ENCODE measurements at places on chromosomes 5 and 9.
A peak's percentile ranks its signal among the peaks of the same experiment; 100 is the strongest.

DNA sequence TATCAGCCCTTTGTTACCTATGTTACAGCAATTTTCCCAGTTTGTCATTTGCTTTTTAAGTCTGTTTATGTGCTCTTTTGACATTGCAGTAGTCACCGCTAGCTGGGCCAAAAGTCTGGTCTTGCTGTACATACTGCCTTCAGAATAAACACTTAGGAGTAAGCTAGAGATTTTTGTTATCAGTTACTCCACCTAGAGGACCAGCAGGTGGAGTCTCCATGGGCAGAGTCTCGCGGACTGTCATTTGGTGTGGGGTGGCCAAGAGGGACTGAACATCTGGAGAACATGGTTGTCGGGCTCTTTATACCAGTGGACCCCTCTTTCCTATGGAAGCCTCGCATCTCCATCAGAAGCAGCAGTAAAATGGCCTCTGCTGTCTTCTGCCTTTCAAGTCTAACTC is 10.8 kb upstream of the MGAT1 start:
- DNase-seq: no peak

- DNase-seq: no peak
These were observed 624.1 kb downstream of the ISL1 start for GRCh38 chr5:52007230-52007858.

- DNase-seq: no peak
These were observed 7.8 kb upstream of the CCDC192 start for GRCh38 chr5:127695346-127695745.

- DNase-seq: no peak
These were observed 14.2 kb downstream of the SLIT3 start for GRCh38 chr5:169286572-169287300.

- no peak for DNase-seq
These were observed 1.8 kb downstream of the MVB12B start for GRCh38 chr9:126328407-126328806.

DNA sequence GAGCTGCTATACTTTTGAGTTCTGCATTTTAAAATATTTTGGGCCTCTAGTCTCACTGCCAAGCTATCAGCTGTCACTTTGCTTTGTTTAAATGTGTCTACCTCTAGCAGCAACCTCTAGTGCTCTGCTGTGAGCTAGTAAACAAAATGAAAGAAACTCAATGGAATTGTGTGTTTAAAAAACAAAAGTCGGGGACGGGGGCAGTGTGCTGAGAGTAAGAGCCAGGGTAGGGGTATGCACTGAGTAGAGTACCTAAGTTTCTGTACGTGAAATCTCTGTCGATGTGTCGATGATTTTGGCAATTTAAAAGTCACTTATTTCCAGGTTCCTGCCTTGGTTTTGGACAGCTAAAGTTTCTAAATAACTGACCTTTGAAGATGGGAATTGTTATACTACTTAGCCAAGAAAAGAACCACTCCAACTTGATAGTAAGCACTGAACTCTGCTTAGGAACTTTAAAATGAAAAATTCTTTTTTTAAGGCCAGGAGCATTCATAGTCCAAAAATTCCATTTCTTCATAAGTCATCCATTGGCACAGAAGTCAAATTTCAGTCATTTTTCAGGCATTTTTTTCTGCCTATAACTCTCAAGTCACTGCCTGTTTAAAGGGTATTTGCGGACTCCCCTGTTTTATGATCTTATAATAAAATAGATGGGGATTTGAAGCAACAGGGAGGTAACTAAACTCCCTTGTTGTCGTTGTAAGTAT is 111.5 kb downstream of the SAXO1 start:
- DNase-seq: no peak

- no peak for DNase-seq
These were observed 135.4 kb upstream of the PRSS3 start for GRCh38 chr9:33659921-33660320.

GRCh38 chr5:71872311-71872864 is 153.3 kb downstream of the CARTPT start:
- no peak for DNase-seq

- DNase-seq: no peak
These were observed 705.6 kb downstream of the SEMA5A start for GRCh38 chr5:8840237-8840636.

DNA sequence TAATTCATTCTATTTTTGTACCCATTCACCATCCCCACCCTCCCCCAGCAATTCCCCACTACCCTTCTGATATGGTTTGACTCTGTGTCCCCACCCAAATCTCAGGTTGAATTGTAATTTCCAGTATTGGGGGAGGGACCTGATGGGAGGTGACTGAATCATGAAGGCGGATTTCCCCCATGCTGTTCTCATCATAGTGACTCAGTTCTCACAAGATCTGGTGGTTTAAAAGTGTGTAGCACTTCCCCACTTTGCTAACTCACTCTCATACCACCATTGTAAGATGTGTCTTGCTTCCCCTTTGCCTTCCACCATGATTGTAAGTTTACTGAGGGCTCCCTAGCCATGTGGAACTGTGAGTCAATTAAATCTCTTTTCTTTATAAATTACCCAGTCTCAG is 25.9 kb upstream of the TESK1 start:
- DNase-seq: no peak

- no peak for DNase-seq
These were observed 213.6 kb downstream of the PAX5 start for GRCh38 chr9:36820392-36820861.

GRCh38 chr9:38083858-38084555 is 15.0 kb upstream of the SHB start:
- no peak for DNase-seq

GRCh38 chr9:108963459-108964143 is 29.4 kb downstream of the ABITRAM start:
- no peak for DNase-seq

DNA sequence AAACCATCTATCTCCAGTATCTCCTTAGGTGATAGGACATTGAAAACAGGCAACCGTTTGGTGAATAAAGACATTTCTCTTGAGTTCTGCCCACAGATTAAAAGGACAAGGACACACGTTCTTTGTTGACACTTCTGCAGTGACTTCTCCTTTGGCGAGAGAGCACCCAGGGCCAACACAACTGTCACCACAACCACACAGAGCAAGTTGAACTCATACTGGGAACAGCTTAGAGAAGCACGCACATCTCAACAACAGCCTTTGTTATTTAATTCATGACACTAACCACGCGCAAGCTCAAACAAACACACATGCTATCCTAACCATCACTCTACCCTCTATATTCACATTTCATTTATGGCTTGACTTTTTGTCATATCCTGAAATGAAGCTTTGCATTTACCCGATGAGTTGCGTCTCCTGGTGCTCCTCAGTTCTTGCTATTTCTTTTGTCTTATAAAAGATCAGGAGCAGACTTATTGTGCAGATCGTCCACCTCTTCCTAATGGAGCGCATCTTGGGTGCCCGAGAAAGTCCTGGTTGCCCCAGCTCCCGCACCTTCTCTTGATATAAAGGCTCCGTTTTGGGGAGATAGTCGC is 543 bp downstream of the ST8SIA4 start:
- no peak for DNase-seq

- peak; percentile 47 for DNase-seq
These were observed 17.7 kb downstream of the CAVIN4 start for GRCh38 chr9:100595391-100596199.

- no peak for DNase-seq
These were observed 6.2 kb downstream of the DMRT3 start for GRCh38 chr9:982394-983230.

- DNase-seq: no peak
These were observed 212.2 kb downstream of the MTRR start for GRCh38 chr5:8081179-8081578.

GRCh38 chr5:167870055-167870454 is 421.4 kb upstream of the WWC1 start:
- DNase-seq: no peak

GRCh38 chr5:40441733-40442132 is 238.0 kb upstream of the PTGER4 start:
- DNase-seq: no peak

DNA sequence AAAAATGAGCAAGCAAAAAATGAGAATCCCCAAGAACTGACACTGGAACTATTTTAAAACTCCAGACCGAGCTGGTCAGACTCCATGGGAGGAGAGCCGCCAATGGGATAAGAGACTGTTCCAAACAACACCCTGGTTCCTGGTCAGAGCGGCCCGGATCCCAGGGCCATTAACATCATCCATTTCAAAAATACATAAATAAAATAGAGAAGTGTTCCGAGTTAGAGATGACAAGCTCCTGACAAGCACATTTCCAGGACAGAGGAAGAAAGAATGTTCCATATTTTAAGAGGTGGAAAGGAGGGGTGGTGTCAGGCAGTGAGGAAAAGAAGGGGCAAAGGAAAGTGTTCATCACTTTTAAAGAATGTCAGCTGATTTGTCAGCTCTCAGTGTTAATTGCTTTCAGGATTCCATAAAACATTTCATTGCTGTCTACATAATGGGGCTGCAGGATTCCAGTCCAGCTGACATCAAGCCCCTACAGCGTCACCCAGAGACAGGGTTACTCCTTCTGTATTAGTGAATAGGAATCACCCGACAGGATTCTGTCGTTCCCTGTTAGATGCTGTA is 202.5 kb upstream of the TRIM32 start:
- no peak for DNase-seq

DNA sequence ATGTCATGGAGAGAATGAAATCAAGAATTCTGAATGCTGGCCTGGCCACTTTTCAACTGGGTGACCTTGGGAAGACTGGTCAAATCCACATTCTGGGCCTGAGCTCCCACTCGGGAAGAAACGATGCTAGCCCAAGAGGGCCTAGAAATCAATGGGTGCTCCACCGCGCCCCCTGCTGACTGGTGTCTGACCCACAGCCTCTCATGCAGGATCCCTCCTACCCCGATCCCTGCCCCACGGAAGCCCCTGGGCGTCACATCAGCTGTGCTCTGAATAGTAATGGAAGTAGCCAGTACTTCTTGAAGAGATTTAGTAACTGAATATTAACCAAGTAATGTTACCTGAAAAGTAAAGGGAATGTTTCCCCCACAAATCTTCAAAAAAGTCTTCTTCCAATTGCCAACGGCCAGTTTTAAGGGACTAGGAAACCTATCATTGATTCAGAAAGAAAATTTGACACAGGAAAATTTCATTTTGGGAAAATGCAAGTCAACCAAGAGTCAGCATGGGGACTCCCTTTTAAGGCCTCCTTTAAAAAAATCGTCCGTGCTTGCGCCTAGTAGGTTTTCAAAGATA is 43.9 kb downstream of the CRB2 start:
- DNase-seq: no peak

DNA sequence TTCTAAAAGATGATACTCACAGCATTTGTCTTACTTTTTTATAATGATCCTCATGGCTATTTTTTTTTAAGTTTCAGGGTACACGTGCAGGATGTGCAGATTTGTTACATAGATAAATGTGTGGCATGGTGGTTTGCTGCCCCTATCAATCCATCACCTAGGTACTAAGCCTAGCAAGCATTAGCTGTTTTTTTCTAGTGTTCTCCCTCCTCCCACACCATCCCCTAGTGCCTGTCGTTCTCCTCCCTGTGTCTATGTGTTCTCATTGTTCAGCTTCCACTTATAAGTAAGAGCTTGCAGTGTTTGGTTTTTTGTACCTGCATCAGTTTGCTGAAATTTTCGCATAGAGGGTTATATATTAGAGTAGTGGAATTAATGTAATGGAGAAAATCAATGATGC is 189.1 kb upstream of the CDH12 start:
- DNase-seq: no peak

GRCh38 chr5:149366169-149366729 is 8.4 kb downstream of the PCYOX1L start:
- no peak for DNase-seq

- DNase-seq: no peak
These were observed 7.1 kb downstream of the UBAP1 start for GRCh38 chr9:34185778-34186551.

GRCh38 chr9:114930056-114930812 is at the start of gene TNFSF8:
Gene TNFSF8 (minus strand): TSS chr9:114930591. CDS start chr9:114930303, 288 bp downstream.
- peak; percentile 53 for DNase-seq

DNA sequence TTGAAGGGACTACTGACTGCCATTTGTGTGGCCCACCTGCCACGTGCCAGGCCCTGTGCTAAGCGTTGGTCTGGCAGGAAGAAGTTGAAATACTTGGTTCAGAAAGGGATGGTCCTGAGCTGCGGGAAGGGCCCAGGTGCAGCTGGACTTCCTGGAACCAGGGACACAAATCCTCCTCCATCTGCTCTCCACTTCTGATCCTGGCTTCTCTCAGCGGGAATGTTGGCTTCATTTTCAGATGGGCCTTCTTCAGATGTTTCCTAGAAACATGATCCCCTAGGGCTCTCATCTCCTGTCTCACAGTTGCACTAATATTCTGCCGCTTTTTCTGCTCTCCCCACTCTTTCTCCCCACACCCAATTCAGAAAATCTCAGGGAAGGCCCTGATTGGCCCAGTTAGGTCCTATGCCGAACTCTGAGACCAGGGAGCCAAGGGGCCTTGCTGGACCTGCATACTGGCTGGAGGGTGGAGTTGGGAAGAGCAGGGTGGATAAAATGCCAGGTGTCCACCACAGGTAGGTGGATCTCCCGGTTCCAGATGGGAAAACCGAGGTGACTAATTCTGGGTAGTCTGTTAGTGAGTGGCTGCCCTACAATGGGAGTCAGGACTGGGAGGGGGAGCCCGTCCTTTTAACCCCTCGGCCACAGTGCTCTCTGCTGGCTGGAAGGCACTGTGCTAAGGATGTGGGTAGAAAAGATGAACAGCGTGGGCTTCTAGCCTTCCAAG is 19.4 kb downstream of the PSAT1 start:
- DNase-seq: no peak

- DNase-seq: no peak
These were observed 192.9 kb downstream of the PIK3R1 start for GRCh38 chr5:68408345-68408871.

DNA sequence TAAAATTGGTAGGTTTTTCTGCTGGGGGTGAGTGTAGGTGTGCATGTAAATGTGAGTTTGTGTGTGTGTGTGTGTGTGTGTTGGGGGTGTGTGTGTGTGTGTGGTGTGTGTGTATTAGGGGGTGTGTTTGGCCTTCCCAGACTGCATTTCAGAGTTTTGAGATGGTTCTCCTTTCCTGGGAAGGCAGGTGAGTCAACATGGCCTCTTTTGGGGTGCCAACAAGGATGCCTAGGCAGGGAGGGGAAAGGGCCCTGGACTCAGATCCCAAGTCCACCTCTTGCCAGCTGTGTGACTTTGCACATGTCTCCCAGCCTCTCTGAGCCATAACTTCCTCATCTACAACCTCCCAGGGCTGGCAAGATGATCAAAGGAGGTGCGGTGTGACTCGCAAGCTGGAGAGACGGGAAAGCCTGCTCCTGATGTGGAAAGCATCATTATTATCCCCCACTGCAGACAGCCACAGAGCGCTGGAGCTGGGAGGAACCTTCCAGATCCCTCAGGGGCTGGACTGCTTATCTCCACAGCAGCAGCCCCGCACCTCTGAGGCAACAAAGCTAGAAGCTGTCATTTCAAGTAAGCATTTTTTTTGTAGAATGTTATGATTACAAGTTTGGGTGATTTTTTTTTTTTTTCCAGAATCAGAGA is 63.5 kb upstream of the TBC1D2 start:
- no peak for DNase-seq

- DNase-seq: peak; percentile 90
These were observed 131.2 kb upstream of the LMX1B start for GRCh38 chr9:126482361-126483044.

- DNase-seq: no peak
These were observed 15.2 kb downstream of the TNPO1 start for GRCh38 chr5:72831685-72832084.

GRCh38 chr5:150235500-150235854 is 45.6 kb downstream of the SLC6A7 start:
- DNase-seq: no peak
